ENCODE measurements at places on chromosomes 5 and 9.
A peak's percentile ranks its signal among the peaks of the same experiment; 100 is the strongest.

DNA sequence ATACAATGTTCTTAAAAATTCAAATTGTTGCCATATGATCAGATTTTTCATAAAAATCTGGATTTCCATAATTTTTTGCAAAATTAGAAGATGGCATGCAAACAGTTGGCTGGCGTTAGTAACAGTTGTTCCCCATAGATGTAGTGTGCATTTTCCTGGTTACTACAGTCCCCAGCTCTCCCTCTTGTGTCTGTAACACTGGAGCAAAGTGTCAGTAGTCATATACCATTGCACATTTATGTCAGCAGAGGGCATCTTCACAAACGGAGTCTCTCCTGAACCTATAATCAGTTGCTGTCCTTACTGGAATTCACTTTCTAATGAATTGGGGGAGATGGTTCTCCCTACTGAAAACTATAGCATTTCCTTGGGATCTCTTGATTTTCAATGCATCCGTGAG is 44.7 kb upstream of the DMAC1 start:
- peak; percentile 44 for DNase-seq

- no peak for DNase-seq
These were observed 48.3 kb downstream of the BOD1 start for GRCh38 chr5:173568128-173568527.

DNA sequence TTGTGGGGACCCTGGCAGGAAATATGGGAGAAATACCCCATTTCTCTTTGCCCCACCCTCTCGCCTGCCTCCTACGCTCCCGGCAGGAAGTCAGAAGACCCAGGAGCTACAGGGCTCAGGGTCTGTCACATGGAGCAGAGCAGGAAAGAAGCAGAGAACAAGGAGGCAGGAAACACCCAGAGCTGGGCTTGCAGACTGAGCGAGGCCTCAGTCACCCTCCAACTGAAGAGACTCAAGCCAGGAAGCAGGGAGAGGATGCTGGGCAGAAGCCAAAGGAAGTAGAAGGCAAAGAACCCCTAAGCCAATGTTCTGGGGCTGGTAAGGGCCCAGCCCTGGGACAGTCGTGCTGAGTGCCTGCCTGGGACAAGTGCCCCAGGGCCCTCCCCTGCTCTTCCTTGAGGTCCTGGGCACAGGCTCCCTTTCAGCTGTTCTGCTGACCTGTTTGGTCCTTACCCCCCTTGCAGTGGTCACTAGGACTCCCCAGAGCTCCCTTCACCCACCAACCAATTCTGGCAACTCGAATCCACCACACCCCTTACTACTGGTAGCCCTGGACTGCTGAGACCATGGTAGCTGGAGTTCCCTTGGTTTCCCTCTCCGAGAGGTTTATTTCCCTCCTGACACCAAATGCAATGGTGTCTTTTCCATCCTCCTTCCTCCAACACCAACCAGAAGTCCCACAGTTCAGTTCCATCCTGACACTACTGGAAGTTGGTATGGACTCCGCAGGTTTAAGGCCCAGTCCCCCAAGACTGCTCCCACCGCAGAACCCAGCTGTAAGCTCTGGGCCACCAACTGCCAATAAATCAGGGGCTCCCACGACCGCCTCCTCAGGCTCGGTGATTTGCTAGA is 157.5 kb downstream of the COL23A1 start:
- no peak for DNase-seq

GRCh38 chr9:135979547-135980166 is 18.5 kb upstream of the UBAC1 start:
- DNase-seq, result no peak

DNA sequence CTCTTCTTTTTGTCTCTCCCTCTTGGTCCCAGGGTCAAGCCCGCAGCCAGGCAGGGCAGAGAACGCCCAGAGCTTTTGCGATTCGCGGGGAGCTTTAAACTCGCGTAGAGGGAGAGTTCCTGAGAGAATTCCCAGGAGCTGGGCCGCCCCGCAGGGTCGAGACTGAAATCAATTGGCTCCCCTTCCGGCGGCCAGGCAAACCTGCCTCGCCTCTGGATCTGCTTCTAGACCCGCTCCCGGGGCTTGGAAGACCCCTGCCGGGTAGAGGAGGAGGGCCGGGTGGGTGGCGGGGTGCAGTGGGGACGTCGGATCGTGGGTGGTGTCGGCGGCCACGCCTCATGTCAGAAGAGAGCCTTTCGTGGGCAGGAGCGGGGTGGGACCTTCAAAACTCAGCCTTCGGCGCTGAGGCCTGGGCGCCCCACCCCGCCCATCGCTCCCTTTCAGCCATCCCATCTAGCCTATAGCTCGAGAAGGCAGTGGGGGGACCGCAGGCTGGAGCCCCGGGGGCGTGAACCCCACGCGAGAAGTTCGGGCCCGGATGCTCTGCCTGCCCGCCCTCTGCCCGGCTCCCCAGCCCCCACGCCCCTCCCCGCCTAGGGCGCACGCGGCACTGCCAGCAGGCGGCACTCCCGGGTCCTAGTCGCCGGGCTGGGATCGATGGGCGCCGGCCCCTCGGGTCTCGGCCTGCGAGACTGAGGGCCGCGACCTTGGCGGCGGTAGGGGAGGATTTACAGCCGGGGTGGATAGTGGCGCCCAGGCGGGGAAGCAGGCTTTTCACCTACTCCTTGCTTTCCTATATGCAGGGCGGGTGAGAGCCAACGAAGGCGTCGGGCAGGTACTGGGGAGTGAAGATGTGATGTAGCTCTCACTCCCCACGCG is 6.1 kb downstream of the PRDM6 start:
- DNase-seq, result no peak

DNA sequence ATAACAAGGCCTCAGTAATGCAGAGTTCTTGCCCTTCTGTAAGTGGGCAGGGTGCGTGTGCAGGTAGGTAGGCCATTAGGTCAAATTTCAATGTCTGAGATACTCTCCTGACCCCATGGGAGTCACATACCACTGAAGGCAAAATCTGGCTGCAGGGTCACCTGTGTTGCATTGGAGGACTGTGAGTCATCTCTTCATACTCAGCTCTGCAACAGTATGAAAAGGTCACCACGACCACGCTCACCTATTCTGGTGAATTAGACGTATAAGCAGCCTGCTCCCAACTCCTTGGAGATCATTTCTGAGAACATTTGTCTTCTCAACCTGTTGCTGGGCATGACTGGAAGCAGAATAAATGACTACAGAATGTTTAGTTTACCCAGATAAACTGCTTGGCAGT is 599.8 kb downstream of the PDE4D start:
- DNase-seq, result no peak

DNA sequence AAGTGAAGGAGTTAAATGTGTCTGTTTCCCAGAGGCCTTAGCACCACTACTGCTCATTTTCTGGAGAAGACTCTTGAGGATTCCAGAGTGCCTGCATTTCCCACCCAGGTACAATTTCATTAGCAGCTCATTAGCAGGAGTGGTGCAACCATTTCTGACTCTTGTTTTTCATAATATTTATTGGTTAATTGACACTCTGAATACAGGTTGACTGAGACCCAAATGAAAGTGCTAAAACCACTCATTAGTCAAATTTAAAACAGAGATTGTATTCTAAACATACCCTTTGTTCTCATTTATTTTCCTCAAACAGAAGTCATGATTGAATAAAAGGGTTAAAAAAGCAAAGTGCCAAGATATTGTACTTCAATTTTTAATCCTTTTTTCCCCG is 134.5 kb downstream of the SIL1 start:
- DNase-seq, result no peak

- DNase-seq, result no peak
These were observed 31.0 kb downstream of the HMHB1 start for GRCh38 chr5:143842920-143843319.

GRCh38 chr9:120729791-120730241 is 15.5 kb upstream of the MEGF9 start:
- no peak for DNase-seq

GRCh38 chr9:6711403-6711802 is 46.4 kb upstream of the KDM4C start:
- no peak for DNase-seq

GRCh38 chr9:33164138-33164809 is 2.9 kb downstream of the B4GALT1 start:
- DNase-seq, result peak; percentile 66

DNA sequence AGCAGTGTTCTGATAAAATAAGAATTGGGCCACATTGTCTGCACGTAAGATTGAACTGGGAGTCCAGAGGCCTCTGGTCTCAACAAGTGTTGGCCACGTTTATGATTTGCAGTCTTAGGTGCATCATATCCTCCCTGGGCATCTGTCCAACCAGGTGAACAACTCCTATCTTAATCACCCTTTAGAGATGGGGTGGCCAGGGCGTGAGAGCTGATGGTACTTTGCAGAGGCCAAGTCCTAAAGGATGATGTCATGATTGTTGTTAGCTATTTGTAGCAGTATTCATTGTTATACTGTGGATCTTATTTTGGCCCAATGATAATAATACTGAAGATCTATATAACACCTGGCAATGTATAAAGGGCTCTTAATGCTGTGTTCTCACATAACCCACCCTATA is 73.2 kb upstream of the RARS1 start:
- DNase-seq, result no peak

DNA sequence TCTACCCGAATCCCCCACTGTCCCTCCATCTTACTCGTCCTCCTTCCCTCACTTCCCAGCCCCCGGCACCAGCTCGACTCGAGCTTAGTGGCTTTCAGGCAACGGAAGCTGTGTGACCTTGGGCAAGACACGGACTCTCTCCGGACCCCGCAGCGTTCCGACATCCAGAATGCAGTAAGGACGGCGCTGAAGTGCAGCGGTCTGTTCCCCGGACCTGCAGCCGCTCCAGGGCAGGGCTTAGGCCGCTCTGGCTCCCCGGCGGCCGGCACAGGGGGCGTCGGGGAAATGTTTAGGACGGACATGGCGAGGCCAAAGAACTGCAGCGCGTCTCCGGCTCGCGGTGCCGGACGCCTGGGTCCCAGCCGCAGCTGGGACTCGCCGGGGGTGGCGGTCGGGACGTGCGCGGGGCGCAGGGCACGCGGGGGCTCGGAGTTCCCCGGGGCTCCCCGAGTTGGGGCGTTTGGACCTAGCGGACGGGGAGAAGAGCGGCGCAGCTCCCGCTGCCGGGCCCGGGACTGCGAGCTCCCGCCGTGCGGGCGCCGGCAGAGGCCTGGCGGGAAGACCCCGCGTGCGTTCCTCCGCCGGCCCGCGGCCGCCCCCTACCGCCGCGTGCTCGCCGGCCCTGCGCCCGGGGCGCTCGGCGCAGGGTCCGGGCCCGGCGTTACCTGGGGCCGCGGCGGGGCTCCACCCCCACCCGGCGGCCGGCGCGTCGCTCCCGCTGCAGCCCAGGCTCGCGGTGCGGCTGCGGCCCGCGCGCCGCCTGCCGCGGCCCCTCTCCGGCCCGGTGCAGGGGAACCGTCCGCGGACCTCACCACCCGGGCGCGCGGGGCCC is 5.6 kb upstream of the RNF44 start:
- DNase-seq, result peak; percentile 52

DNA sequence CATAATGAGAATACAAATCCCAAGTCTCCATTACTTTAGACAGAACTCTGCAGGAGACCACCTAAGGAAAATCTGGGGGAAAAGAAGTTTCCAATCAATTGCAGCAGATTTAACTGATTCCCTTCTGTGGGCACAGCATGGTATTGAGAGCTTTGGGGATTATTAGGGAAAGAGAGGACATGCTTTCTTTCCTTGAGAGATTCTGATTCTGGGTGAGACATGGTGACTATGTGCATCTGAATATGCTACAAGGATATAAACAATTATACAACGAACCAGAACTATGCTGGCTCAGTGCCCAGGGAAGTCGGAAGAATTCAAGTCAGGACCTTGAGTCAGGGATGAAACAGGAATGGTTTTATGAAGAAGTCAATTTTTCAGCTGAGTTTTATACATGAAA is 183.7 kb downstream of the PDE4D start:
- DNase-seq, result no peak

DNA sequence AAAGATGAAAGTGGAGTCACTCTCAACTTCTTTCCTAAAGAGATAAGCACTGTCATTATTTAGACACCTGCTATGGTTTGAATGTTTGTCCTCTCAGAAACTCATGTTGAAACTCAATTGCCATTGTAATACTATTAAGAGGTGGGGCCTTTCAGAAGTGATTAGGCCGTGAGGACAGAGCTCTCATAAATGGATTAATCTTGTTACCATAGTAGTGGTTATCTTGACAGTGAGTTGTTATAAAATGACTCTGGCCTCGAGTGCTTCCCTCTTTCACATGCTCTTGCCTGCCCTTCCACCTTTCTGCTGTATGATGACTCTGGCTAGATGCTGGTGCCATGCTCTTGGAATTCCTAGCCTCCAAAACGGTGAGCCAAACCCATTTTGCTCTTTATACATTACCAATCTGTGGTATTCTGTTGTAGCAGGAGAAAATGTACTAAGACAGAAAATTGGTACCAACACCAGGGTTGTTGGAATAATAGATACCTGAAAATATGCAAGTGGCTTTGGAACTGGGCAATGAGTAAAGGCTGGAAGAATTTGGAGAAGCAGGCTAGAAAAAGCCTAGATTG is 38.0 kb downstream of the GDA start:
- no peak for DNase-seq

DNA sequence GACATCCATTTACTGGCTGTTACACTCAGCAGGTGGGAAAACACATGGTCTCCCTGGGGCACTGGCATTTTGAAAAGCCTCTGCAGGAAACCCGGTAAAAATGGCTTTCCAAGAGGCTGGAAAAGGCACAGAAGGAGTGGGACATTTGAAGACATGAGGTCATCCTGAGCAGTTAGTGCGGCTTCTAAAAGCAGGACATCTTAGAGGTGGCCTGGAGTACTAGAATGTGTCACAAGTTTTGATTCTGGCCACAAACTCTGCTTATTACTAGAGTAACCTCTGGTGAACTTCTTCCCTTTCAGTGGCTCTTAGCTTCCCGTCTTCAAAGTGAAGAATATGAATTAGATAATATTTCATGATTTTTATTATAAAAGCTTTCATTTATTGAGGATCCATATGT is 423.0 kb upstream of the BRINP1 start:
- no peak for DNase-seq

DNA sequence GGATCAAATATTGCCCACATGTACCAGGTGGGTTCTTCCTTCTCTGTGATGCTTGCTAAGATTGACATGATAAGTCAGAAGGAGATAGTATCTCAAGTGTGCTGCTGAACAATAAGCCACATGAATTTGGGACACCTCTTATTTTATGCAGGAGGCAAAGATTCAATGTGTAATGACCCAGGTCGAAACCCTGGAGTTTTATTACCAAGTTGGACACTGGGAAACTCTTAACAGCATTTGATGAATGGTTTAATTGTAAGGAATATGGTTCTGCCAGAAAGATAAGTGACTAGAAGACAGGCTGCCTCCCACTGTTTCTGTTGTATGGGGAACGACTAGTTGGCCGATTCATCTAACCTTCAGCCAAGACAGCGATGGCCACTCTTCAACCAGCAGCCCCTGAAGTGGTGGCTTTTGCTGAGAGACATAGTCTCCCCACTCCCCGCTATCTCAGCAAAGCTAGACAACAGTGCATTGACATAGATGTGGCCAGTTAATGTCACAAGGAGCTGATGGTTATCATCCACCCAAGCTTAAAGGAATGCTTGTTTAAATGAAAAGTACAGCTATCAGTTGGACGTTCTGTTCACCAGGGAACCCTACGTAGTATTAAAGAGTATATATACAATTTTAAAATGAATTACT is 407.7 kb downstream of the KDM4C start:
- no peak for DNase-seq

- DNase-seq, result no peak
These were observed 20.0 kb downstream of the PCDH1 start for GRCh38 chr5:141858079-141858765.
